T-helper 17 cell (primary cell): ENCODE measurements at places on chromosomes 13 and 19.
A peak's percentile ranks its signal among the peaks of the same experiment; 100 is the strongest.

GRCh38 chr19:40610396-40611064 lies 9.4 kb downstream of the LTBP4 start:
- peak; percentile 62 for DNase-seq

- DNase-seq: no peak
Measured at GRCh38 chr13:41678249-41678648, 220.9 kb downstream of the RGCC start.

- peak; percentile 72 for DNase-seq
Measured at GRCh38 chr19:48330012-48330681, 4.8 kb downstream of the EMP3 start.

DNA sequence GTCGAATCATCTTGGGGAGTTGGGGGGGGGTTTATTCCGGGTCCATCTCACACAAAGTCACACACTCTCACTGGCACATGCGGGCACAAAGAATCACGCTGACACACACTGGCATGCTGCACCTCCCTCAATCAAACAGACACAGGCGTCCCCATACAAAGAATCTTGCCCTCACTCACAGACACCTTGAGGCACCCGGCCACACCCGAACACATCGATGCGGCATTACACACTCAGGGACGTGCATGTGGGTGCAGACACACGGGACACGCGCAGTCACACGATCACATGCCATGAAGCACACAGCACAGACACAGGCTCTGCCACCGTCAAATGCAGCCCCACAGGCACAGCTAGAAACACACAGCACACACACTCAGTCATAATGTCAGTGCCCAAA lies 7.8 kb downstream of the NFIX start:
- DNase-seq: no peak

- no peak for DNase-seq
Measured at GRCh38 chr13:28719227-28720055, 671 bp upstream of the SLC46A3 start.

- DNase-seq: no peak
Measured at GRCh38 chr19:33394006-33394722, 20.7 kb downstream of the CEBPG start.

DNA sequence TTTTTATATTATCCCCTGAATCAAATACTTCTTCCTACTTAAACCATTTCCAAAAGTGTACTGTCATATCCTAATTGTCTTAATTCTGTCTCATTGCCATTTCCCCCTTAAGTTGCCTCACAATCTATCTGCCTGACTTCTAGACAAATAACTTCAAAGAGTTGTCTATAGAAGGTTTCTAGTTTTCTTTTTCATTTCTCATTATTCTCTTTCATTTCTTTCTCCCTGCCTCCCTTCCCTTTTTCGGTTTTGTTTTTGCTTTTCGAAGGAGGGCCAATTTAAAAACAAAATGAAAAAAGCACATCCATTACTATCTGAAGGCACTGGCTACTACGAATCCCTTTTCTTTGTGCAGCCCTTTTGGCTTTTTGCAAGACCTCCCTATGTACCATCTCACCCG lies 367.2 kb downstream of the DNAJC15 start:
- DNase-seq: no peak

GRCh38 chr19:8304841-8305621 lies 3.1 kb downstream of the CD320 start:
- peak; percentile 26 for DNase-seq

- no peak for DNase-seq
Measured at GRCh38 chr13:110509478-110509926, 52.0 kb downstream of the RAB20 start.

DNA sequence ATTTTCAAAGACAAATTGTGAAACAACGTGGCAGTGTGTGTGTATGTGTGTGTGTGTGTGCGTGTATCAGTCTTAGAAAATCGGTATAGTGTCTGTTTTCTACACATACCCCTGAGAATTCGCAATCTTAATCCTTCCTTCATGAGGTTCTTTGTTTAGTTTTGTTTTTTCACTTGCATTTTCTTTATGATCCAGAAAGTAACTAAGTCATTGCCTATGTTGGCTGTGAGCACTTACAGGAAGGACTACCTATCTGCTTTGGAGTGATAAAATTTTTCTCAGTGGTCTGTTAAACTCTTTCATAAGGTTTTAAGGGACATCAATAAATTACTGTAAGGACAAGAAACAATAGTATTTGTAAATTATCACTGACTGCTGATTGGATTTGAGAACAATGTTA lies 1587.1 kb downstream of the PCDH9 start:
- DNase-seq: no peak

DNA sequence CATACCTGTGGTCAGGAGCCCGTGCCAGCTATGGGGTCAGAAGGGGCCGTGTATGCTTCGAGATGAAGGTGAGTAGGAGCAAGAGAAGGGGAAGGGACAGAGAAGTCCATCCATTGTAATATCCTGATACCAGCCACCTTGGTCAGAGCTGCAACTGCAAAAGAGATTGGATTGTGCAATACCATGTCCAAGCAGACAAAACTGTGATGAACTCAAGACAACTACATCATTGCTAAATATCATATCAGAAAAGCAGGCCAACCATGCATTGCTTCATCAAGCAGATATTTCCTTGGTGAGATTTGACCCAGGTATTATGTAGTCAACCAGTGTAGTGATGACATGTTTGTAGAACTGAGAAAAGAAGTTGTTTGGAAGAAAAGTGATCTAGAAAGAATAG lies 12.1 kb downstream of the HNRNPUL1 start:
- no peak for DNase-seq

GRCh38 chr13:91592056-91593014 lies 193.9 kb downstream of the GPC5 start:
- no peak for DNase-seq

DNA sequence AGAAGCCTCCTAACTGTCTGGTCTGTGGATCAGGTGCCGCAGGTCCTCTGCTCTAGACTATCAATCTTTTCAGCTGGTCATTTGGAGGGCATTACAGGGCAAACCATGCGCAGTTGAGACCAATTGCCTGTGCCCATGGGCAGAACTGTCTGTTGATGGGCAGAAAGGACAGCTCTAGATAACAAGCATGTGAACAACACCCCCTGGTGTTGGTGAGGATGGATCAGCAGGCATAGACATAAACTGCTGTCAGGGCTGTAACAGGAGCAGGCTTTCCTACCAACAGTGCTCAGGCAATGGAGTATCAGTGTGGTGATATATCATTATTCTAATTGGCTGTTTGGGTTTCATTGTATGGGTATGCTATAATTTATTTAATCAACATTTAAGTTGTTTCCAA lies 104.7 kb upstream of the KL start:
- no peak for DNase-seq

DNA sequence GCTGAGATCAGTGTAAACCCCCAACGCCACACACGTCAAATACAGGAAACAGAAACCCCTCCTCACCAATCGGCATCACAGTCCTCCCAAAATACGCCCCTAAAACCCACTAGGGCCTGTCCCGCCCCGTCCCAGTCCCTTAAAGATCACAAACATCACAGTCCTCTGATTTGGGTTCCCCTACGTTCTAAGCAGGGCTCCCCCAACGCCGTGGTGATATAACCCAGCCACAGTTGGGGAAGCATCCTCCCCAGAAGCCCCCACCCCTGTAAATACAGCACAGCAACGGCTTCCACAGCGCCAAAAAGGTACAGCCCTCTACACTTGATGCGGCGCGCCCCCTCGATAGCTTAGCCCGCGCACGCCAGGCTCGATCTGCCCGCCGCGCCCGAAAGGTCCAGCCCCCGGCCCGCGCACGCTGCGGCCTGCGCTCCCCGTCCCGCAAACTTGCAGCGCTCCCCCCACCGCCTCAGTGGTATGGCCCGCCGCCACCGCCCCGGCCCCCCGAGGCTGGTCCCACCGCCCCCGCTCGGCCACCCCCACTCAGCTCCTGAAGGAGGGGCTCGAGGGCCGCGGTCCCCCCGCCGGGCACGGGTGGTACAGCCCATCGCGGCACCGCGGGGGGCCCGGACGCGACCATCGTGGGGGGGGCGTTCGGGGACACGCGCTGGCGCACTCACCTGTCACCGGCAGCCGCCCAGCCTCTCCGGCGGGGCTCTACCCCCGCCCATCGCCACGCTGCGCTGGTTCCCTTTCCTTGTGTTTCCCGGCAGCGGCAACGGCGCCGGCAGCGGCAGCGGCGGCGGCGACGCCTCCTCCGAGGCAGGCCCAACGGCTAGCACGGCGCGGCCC lies at the start of gene AKT2:
AKT2 (minus strand) TSS at position 845 of the 852 bp plus-strand sequence. CDS start 20,078 bp downstream, outside the sequence.
- DNase-seq: peak; percentile 51

DNA sequence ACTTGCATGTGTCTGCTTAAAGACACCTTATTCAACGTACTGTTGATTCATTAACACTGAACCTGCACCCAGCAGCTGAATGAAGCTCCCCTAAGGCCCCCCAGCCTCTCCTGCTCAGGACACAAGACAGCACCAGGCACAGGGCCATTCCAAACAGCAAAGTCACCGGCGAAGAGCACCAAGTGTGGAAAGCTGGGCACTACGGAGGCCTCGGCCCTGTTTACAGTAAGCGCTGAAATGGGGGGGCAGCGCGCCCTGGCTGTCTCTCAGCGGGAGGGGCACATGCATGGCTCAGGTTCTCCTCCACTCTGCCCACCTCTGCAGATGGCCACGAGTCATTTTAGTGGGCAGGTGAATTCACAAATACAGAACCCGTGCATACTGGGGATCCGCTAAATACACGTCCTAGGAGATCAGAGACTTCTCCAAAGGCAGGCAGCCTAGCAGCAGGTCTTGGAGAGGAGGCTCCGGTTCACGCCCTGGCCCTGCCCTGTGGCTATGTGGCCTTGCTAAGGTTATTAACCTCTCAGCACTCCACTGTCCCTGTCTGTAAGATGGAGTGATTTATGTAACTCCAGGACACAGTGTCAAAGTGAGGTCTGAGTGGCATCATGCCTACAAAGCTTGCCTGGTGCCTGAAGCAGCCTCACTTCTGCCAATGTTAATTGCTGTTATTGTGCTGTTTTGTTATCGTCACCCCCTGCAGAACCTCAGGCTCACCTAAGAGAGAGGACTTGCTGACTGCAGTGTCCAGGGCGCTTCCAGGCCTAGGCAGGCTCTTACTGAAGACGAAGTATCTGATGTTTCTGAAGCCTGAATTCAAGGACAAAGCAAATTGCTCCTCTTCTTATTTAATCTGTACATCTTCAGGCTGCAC lies 207.4 kb upstream of the SOX1 start:
- no peak for DNase-seq

DNA sequence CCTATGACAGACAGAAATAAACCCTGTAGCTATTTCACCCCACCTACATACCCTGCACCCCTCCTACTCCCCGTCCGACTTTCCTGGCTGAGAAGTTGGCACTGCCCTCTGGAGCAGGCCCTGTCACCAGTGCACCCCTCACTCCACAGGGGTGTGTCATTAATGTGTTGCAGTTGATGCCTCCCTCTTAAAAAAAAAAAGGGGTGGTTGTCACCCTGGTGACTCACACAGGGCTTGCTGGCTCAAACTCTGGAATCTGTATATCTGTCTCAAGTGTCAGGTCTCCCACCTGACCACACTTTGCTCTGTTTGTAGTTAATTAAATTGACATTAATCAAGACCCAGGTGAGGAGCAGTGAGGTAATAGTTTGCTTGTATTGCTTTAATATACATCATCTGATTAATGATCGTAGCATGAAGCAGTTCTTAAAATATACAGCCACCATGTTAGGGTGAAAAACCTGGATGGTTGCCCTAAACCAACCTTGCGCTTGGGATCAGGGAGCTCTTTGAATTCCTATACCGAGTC lies 2.0 kb upstream of the GATAD2A start:
- no peak for DNase-seq

DNA sequence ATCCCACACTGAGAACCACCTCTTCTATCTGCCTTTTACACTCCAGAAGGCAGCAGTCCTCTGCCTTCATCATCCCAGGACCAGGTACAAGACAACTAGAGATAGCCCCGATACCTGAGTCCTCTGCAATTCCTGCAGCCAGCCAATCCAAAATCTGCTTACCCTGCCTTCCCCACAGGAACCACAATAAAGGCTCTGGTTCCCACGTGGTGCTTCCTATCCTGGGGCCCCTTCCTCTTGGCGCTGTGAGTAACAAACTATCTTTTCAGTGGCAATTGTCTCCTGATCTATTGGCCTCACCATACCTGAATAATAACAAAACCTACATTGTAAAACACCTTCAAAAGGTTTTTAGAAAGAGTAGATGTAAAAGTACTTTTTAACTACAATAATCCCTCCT lies 63.1 kb downstream of the ZDHHC20 start:
- DNase-seq: no peak

DNA sequence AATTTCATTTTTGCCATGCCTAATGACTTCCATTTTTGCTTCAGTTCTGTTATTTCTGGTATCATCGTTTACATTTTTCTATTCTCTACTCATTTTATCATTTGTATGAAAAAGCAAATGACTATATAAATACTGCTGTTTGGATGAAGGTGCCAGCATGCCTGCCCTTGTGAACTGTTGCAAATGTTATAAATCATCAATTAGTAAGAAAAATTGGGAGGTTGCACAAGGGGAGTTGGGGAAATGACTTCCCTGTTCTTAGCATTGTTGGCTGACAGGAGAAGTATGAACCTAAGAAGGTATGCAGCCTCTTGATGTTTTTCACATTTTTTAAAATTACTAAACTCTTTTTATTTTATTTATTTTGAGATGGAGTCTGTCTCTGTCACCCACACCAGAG lies 15.1 kb downstream of the SAFB start:
- DNase-seq: no peak

GRCh38 chr19:41551711-41552110 lies 24.3 kb upstream of the CEACAM21 start:
- no peak for DNase-seq

DNA sequence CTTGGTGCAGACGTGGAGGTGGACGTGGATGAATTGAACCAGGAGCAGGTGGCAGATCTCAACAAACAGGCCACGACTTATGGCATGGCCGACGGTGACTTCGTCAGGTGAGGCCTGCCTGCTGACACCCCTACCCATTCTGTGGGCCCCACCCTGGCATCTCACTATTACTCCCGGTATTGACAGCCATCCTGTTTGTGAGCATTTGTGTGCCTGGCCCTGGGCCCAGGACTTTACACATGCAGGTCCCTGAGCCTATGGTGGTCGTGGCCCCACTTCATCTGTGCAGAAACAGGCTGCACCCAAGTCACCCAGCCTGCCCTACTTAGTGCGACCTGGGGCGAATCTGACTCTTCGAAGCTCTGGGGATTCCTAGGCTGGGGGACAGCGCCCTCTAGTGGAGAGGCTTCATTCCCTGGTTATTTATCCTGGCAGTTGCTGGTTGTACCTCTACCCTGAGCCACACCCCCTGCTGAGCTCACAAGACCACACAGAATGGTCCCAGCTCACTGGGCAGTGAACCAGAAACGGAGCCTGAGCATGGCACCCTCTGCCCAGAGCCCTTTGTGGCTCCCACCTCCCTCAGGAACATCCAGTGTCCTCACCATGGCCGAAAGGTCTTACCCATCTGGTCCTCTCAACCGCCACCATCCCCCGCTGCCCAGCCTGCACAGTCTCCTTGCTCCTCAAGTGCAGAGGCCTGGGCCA lies 16.9 kb downstream of the ZNF296 start:
- DNase-seq: peak; percentile 65

GRCh38 chr13:101773062-101773461 lies 320.6 kb downstream of the ITGBL1 start:
- DNase-seq: no peak

DNA sequence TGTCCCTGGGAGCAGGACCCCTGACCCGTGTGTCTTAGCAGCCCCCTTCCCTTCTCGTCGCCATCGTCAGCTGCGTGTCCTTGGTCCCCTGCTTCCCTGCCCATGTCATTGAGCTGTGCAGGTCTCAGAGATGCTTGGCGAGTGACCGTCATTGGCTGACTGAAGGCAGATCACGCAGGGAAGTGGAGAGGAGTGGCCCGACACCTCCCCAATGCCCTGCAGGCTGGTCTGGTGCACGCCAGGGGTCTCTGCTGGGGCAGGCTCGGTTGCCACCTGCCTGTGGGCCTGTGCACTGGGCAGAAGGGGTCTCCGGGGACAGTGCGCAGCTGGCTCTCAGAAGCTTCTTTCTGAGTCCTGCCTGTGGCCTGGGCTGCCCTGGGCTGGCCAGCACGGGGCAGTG lies 6.2 kb downstream of the GNA11 start:
- DNase-seq: no peak
